ENCODE measurements at places on chromosomes 6 and 20.

- DNase-seq: no peak
These were observed 1289.3 kb downstream of the HACE1 start for GRCh38 chr6:103570431-103570830.

DNA sequence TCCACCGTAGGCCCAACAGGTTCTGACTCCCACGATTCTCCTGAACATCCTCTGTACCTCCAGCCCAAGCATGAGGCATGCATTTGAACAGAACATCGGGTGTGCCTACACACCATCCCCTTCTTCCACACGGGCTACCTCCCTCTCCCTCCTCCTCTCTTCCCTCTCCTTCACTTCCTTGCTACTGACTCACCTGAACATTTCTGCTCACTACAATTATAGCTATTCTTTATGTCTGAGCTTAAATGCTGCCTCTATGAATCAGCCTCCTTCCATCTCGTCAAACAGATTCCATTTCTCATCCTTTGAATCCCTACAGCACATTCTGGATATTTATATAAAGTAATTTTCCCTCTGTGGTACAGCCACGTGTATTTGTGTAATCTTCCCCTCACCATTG lies 71.4 kb upstream of the MYLIP start:
- DNase-seq: no peak

DNA sequence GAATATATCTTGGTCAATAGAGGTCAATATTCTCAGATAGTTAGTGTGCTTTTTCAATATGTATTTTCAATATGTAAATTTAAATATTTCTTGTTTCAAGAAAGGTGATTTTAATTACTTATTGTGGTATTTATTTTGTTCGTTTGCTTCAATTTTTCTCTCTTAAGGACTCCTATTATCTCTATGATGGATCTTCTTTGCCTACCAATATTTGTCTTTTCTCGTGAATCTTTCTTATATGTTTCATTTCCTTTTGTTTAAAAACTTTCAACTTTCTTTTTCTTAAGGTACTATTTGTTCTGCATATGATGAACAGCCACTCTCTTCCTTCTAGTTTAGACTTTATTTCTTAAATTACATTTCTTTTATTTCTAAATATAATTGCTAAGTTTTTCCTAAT lies 46.1 kb upstream of the PSMF1 start:
- DNase-seq: no peak

DNA sequence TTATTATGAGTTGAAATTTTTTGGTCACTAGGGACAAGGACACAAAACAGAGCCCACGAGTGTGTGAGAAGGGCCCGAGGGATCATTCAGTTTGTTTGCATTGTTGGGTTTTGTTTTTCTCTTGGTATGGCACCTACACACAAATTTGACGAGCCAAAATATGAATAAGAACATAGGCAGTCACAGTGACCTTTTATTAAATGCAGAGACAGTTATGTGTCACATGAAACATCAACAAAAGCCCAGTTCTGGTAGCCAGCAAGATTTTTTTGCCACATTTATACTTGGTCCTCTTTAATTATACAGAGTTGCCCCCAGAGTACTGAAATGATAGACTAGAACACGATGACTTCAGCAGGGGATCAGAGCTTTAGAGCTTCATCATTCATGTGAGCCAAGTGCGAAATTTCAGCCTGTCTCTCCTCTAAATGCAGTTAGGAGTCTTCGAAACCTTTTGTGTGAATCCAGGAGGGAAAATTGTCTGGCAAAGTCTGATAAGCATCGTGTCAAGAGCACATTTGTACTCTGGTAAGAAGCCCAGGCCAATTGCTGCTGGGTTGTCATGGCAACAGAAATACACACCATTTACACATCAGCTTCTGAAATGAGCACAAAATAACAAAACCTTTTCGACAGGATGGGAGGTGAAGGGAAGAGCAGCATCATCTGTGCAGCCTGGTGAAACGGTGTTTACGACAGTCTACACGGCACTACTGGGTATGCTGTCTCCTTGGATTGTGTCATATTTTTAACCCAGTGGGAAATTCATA lies 79.2 kb upstream of the RIPOR2 start:
- peak; percentile 64 for DNase-seq

DNA sequence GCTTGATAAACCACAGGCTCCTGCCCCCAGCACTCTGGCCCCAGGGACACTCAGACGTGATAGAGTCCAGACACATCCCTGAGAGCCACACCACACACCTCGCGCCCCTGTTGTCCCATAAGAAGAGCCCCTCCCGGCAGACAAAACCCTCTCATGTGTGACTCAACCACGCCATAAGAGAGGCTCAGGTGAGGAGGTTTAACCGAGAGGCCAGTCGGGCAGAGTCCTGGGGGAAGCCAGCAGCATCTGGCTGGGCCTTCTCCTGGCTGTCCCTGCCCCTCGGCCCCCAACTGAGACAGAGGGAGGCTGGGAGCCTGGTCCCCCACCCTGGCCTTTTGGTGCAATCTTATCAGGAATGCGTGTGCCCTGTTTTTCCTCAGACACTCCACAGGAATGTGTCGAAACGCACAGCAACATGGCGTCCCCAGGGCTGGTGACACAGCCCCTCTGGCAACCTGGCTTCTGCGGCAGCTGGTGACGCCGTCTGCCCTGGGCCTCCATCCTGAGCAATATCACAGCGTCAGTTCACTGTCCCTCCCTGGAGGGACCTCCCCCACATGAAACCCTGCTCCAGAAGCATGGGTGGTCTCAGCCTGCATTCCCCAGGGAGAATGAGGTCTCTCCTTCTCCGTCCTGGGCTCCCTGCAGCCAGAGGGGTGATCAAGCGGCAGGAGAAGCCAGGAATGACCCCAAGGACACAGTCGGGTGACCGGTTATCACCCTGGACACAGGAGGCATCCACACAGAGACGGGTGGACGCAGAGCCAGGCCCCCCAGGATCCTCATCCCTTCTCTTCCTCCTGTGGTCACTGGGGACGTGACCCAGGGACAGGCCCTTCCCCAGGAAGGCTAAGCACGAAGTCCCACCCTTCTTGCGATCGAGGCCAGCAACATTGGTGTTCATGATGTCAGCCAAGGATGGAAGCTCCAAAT lies 156.6 kb upstream of the AFDN start:
- no peak for DNase-seq

DNA sequence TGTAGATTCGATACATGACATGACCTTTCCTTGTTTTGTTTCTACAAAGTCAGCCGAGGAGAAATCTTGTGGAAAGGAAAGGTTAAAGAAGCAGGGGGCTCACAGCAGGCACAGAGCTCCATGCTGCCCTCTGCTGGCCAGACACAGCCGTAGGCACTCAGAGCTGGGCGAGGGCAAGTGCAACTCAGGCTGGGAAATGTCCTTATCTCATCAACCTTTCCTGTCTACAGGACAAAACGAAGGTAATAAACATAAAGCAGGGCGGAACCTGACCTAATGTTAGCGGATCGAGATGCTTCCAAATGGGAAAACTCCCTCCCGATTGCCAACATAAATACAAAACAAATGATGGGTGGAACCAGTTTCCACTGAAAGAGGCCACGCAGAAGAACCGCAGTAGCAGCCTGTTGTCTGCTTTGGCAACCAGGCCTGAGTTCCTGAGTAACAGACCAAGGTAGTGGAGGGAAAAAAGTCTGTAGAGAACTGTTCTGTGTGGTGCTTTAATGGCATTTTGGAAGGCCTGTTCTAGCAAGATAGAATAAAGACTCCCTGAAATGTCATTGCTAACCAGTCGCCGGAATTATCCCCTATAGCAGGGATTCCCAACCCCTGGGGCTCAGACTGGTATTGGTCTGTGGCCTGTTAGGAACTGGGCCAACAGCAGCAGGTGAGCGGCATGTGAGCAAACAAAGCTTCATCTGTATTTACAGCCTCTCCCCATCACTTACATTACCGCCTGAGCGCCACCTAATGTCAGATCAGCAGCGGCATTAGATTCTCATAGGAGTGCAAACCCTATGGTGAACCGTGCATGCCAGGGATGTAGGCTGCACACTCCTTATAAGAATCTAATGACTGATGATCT lies 85.2 kb downstream of the MBOAT1 start:
- peak; percentile 85 for DNase-seq

DNA sequence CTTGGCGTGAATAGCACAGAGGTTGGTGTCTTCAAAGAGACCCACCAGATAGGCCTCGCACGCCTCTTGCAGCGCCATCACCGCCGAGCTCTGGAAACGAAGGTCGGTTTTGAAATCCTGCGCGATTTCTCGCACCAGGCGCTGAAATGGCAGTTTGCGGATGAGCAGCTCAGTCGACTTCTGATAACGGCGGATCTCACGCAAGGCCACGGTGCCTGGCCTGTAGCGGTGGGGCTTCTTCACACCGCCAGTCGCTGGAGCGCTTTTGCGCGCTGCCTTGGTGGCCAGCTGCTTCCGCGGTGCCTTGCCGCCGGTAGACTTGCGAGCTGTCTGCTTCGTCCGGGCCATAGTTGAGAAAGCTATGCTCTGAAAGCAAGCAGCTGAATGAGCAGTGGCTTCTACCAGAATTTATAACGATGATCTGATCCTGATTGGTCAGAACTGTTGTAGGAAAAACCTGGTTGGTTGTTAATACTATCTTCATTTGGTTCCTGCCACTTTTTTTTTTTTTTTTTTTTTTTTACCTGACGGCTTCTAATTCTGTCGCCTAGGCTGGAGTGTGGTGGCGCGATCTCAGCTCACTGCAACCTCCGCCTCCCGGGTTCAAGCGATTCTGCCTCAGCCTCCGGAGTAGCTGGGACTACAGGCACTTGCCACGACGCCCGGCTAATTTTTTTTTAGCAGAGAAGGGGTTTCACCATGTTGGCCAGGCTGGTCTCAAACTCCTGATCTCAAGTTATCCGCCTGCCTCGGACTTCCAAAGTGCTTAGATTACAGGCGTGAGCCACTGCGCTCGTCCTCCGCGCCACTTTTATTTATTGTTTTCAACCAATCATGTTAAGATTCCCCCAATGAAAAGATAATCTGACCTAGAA lies 21.5 kb downstream of the OR2B2 start:
- no peak for DNase-seq

DNA sequence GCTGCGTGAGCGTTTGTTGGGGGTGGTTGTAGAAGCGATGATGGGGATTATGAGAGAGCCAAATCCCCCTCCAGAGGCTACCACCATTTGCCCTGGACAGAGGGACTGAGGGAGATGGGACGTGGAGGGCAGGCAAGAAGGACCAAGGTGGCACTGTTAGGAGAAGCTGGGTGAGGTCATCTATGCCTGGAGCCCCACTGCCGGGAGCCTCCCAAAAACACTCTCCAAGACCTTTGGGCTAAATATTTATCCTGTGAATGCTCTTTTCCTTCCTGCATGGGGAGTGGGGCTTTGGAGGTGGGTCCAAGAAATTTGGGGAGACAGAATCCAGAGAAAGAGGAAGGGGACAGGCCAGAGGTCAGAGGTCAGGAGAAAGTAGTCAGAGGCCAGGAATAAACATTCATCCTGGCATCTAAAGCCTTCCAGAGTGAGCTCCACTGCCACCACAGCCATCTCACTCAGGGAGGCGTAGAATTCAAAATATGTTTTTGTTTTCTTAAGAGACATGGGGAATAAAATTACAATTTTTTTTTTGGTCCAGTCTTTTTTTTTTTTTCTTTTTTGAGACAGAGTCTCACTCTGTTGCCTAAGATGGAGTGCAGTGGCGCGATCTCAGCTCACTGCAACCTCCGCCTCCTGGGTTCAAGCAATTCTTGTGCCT lies 17.8 kb upstream of the PTGIS start:
- DNase-seq: no peak

- DNase-seq: no peak
These were observed 31.3 kb upstream of the LAMP5 start for GRCh38 chr20:9483131-9483530.

- DNase-seq: no peak
These were observed 205.1 kb upstream of the SMLR1 start for GRCh38 chr6:130622142-130622541.

- no peak for DNase-seq
These were observed 6.1 kb downstream of the CCDC167 start for GRCh38 chr6:37493661-37493995.

DNA sequence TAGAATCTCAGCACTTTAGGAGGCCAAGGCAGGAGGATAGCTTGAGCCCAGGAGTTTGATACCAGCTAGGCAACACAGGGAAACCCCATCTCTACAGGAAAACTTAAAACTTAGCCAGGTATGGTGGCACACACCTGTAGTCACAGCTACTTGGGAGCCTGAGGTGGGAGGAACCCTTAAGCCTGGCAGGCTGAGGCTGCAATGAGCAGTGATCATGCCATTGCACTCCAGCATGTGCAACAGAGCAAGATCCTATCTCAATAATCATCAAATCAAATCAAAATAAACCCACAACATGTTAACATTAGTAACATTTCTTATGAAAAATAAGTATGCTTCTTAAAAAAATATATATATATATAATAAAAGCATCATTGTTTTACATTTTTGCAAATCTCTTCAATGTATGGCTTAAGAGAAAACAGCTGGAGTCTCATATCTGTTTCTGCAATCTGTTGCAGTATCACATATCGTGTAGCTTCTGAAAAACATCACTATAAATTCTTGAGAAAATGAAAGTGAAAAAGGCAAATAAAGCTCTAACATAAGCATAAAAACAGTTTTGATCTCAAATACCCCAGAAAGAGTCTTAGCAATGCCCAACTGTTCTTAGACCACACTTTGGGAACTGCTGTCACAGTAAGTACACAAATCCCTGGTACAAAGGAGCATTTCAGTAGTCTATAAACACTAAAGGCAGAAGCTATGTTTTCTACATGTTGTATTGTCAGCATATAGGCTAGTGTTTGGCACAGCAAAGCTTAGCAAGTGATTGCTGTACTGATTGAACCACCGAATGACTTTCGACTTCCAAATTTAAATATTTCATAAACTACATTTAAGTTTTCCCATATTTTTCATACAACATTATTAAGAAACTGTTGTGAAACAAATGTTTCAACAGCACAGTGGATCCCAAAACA lies 8.0 kb downstream of the MMUT start:
- no peak for DNase-seq
